ENCODE measurements at places on chromosomes 2 and 18. TPM values are rescaled to one million over a fixed set of nuclear protein-coding genes. Genes with fewer than 3 reads are reported as not detected.

The BCL11A gene
- total RNA-seq, result 1.0 TPM

DNA sequence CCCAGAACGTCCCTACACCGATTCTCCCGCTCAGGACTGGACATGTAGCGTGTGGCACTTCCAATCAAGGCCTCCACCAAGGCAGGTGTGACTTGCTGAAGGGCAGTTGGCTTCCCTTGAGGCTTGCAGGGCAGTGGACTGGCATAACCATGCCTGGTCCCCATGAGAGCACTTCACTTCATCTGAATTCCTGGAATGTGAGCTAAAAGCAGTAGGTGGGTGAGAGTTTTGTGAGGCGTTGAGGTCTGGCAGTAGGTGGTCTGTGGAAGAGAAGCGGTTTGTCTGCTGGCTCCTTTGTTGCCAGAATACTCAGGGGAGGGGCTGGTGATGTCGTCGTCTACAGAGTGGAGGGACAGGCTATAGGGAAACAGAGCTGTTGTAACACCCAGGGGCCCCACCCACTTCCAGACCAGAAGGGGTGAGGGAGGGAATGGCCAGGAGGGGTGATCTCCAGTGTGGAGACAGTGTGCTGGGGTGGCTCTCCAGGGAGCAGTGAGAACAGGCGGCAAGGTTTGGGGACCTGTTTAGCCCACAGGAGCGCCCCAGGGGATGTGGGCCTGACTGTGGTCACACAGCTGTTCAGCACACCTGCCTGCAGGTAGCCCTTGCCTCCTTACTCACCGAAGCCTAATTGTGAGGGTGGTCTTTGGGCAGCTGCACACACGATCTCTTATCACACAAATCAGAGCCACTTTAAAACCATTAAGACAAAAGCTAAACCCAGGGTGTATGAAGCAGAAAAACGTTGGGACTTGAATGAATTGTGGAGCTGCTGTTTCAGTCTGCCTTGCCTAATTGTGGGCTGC lies 21.5 kb upstream of the ALKAL2 start:
- peak; percentile 75 for DNase-seq

- DNase-seq, result no peak
Measured at GRCh38 chr18:79381811-79382311, 13.9 kb upstream of the NFATC1 start.

The TMEM247 gene
- total RNA-seq, result not detected

- no peak for DNase-seq
Measured at GRCh38 chr2:45808294-45808800, 156.9 kb downstream of the PRKCE start.

Data from neural progenitor cell (in vitro differentiated cells).